ENCODE measurements at places on chromosomes 2 and 18.

GRCh38 chr2:174952607-174953006, 52.6 kb downstream of the CHN1 start:
- DNase-seq = peak; percentile 93

DNA sequence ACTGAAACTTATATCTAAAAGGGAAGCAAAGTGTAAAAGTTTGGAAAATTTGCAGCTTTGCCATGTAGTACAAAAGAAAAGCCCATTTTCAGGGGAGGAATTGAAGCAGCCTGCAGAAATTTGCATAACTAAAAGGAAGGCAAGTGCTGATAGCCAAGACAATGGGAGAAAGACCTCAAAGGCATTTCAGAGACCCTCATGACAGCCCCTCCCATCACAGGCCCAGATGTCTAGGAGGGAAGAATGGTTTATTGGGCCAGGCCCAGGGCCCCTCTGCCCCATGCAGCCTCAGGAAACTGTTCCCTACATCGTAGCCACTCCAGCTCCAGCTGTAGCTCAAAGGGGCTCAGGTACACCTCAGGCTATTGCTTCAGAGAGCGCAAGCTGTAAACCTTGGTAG, 14.4 kb upstream of the WDR75 start:
- no peak for DNase-seq

- DNase-seq = no peak
Measured at GRCh38 chr2:196854629-196855028, 45.5 kb upstream of the C2orf66 start.

DNA sequence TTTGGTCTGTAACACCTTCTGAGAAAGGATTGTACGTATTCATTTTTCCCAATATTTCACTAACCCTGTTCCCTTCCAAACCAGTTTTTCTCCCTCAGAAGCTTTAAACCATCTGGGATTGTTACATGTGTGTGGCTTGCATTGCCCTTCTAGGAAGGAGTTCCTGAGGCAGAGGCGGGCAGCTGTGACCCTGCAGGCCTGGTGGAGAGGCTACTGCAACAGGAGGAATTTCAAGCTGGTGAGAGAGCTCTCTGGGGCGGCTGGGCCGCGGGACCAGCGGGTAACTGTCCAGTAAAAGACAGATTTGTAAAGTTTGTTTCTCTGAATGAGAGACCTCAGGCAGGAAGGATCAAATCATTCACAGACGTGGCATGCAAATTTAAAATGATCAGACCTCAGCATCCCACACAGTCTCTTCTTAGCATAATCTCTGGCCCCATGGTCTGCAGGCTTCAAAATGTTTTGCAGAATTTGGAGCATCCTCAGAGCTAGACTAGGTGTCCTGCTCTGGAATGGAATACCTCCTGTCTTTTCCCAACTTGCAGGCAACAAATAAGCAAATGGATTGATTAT, 40.2 kb upstream of the GPR17 start:
- DNase-seq = no peak

- DNase-seq = no peak
Measured at GRCh38 chr2:58387701-58388100, 146.6 kb upstream of the FANCL start.

GRCh38 chr2:173759959-173760358, 205.2 kb downstream of the SP3 start:
- DNase-seq = no peak

- peak; percentile 30 for DNase-seq
Measured at GRCh38 chr2:224449212-224450147, 47.6 kb upstream of the FAM124B start.

GRCh38 chr2:24491542-24492420, 727 bp downstream of the NCOA1 start:
- peak; percentile 75 for DNase-seq

Measured in DMS53 (cell line).